Putamen (tissue), 1 donor: ENCODE measurements at places on chromosomes 16 and 17.
A peak's percentile ranks its signal among the peaks of the same experiment; 100 is the strongest.

GRCh38 chr17:32277284-32277683 is 11.7 kb downstream of the RHBDL3 start:
- no peak for DNase-seq

DNA sequence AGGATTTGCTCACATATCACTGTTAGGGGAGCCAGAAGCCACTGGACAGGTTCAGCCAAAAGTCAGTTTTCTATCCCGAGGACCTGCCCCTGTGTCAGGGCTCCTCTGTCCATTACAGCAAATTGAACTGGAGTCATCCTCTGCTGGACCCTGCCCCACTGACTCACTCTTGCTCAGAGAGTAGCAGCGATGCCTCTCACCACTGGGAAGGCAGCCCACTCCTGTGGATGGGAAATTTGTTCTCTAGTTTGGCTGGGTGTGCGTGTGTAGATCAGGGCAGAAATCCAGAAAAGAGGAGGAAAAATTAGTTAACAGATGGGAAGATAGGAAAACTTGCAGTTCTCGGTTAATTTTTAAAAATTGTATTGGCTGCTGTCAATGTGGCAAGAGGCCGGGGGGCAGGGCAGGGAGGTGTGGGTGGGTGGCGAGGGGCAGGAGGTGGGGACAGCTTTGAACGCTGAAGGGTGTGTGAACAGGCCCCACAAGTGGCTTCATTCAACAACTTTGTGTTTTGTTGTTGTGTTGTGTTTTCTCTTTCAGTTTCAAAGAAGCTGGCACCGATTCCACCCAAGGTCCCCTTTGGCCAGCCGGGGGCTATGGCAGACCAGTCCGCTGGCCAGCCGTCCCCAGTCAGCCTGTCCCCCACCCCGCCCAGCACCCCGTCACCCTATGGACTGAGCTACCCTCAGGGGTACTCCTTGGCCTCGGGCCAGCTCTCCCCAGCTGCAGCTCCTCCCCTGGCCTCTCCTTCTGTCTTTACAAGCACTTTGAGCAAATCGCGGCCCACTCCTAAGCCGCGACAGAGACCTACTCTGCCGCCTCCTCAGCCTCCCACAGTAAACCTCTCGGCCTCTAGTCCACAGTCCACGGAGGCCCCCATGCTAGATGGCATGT is 33.6 kb downstream of the ELAC2 start:
- DNase-seq: no peak

- DNase-seq: no peak
These were observed 662 bp upstream of the TUBB3 start for GRCh38 chr16:89922477-89922883.

- no peak for DNase-seq
These were observed 2.5 kb upstream of the MMP28 start for GRCh38 chr17:35797918-35798317.

GRCh38 chr17:32323811-32324491 is 18.0 kb downstream of the C17orf75 start:
- peak; percentile 50 for DNase-seq

DNA sequence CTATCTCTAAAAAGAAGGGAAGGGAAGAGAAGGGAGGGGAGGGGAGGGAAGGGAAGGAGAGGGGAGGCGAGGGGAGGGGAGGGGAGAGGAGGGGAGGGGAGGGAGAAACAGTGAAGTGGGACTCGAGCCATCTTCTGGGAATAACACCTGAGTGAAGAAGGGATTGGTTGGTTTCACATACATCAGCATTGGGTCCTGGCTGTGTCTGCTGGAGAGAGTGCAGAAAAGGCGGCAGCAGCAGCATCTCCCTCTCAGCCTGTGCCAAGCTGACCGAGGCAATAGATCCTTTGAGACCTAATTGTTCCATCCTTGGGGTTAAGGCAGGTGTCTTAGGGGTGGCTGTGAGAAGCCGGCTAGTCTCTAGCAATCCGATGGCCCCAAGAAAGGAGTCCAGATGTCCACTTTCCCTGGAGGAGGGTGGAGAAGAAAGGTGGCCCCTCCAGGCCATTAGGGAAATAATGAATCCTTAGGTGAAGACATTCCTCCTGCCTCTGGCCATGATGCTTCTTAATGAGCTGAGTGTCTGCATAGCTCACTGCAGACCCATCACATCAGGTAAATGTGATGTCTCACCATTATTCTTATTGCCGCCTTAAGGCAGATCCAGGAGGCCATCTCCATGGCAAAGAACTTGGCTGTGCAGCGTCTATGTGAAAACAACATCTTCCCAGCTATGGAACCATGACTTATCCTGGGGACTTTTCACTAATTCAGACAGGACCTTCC is 71.6 kb downstream of the WIPI1 start:
- no peak for DNase-seq

DNA sequence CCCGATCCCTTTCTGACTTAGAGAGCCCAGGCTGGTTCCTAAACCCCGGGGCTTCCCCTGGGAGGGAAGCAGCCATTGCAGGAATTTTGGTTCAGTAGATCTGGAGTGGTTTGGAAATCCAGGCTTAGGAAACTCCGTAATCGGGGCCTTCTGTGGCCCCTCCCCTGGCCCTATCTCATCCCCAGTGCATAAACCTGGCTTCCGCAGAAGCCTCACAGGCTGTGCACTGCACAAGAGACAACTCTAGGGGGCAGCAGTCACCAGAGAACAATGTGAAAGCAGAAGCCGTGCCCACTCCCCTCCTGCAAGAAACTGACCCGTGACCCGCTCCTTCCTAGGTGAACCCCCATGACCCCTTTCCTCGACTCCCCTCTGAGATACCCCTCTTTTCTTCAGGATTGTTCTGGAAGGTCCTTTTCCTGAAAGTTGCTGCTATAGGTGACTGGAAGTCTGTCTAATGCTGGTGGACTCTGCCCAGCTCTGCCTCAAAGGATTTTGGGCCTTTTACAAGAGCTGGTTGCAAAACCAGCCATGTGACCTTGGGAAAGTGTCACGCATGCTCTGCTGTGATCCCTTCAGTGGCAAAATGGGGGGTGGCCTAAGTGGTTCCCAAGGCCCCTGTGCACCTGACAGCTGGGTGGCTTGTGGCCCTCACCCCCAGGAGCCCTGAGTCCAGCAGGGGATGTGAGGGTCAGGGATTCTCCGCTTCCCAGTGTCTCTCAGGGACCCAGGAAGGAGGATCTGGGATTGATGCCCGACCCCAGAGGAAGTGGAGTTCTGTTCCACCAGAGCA is 14.4 kb downstream of the GUCY2D start:
- DNase-seq: peak; percentile 29

DNA sequence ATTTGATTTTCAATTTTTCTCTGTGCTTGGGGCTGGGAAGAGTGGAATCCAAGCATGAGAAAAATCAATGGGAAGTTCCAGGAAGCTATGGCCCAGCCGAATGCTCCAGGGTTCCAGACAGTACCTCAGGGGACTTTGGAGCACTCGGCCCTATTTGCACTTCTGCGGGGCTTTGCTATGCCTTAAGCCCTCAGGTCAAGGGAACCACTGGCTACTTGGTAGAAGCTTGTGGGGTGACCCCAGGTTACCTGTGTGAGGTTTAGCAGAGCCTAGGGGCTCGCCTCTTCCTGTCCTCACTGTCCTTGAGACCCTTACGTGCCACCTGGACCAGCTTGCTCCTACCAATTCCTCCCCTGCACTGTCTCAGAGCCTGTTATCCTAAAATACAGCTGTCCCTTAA is 121.3 kb downstream of the MGAT5B start:
- DNase-seq: no peak

- no peak for DNase-seq
These were observed 11.7 kb downstream of the NEUROD2 start for GRCh38 chr17:39595928-39596510.

DNA sequence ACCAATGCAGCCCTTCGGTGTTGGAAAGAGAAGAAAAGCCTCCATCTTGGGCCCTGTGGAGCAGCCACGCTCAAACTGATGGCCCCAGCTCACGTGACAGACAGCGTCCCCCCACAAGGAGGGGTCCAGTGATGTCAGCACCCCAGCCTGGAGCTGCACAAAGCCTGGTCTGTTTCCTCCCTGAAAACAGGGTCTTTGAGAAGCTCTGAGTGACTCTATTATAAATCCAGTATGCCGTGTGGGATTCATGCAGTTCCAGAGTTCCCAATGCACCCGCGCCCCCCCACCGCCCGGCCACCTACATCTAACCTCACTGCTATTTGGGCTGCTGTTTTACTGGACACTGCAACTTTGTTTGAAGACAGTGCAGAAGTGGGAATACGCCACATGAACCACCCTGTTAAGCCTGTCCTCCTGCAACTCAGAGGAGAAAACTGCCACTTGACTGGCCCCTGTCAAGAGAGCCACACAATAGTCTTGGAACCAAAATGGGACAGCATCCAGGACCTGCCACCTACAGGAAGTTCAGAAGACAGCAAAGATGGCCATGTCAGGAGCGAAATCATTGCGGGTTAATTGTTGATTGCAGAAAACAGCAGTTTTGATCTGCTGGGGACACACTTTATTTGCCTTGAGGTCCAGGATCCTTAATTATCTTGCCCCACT is 33.1 kb downstream of the PMP22 start:
- DNase-seq: peak; percentile 93

GRCh38 chr17:76005263-76006149 is 4.9 kb downstream of the CDK3 start:
- peak; percentile 57 for DNase-seq

DNA sequence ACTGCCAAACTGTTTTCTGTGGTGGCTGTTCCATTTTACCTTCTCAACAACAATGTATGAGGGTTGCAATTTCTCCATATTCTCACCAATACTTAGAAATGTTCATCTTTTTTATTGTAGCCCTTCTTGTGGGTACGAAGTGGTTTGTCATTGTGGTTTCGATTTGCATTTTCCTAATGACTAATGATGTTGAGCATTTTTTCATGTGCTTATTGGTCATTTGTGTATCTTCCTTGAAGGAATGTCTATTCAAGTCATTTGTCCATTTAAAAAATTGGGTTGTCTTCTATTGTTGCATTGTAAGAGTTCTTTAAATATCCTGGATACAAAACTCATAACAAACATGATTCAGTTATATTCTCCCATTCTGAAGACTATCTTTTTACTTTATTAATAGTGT is 47.5 kb upstream of the CCL2 start:
- no peak for DNase-seq

DNA sequence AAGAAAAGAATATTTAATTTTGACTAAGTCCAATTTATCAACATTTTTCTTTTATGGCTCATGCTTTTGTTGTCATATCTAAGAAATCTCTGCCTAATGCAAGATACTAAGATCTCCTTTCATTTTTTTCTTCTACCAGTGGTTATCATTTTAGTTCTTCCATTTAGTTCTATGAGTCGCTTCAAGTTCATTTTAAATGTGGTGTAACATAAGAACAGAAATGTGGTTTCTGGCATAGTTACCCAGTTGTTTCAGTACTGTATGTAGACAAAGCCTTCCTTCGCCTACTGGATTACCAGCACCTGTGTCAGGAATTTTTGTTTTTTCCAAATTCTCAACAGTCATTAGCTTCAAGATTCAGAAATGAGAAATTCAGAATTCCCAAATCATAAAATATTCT is 175.7 kb downstream of the PARN start:
- no peak for DNase-seq

GRCh38 chr17:81966343-81967243 is 5.6 kb upstream of the NOTUM start:
- DNase-seq: no peak

GRCh38 chr17:38550661-38551060 is 55.1 kb downstream of the SRCIN1 start:
- DNase-seq: peak; percentile 39

DNA sequence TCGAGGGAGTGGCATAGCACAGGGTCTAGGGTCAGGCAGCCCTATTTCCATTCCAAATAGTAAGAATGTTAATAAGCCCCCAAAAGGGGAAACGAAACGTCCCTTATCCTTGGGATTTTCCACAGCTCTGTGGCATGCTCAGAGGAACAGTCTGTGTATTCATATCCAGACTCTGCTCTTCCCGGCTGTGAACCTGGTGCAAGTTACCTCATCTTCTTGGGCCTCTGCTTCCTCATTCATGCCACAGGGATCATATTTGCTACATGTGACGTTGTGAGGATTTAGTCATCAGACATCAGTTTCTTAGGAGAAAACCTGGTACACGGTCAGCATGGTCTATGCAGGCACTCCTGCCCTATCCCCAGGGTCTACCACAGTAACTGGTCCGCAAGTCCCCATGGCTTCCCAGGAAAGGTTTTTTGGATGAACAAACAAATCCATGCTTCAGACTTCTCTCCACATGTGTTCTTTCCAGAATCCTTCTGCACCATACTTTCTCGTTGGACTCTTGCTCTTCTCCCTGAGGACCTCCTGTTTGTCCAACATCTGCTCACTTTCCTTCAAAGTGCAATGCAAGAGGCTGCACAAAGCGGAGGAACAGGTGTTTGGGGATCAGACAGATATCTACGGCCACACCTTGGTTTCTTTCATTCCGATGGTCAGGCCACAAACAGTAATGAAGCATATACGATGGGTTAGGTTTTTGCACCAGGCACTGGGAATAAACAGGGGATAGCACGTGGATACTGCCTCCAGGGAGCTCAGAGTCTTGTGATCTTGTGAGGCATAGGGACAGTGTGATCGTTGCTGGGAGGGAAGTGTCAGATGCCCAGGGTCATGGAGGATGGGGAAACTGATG is 17.7 kb downstream of the GLP2R start:
- no peak for DNase-seq

GRCh38 chr16:26993511-26993910 is 73.2 kb upstream of the C16orf82 start:
- no peak for DNase-seq
